Subcutaneous preadipocyte (primary cell): ENCODE measurements at places on chromosomes 1 and 21. TPM values are rescaled to one million over a fixed set of nuclear protein-coding genes. Genes with fewer than 3 reads are reported as not detected.

The HAO2 gene
- not detected in 2 replicates for total RNA-seq

The GABPB2 gene
- 12.1 and 17.0 TPM in 2 replicates for total RNA-seq

The DCLRE1B gene
- 5.9 and 9.0 TPM in 2 replicates for total RNA-seq

The AQP10 gene
- not detected in 2 replicates for total RNA-seq

The LCE1D gene
- total RNA-seq = not detected in 2 replicates

The HHIPL2 gene
- total RNA-seq = 0.20 and 0.37 TPM in 2 replicates

The KPRP gene
- not detected in 2 replicates for total RNA-seq

The DNASE2B gene
- total RNA-seq = not detected in 2 replicates

The PER3 gene
- total RNA-seq = 1.5 and 3.5 TPM in 2 replicates

The ANGPTL7 gene
- not detected in 2 replicates for total RNA-seq

The GBP6 gene
- total RNA-seq = not detected in 2 replicates

The CRP gene
- not detected in 2 replicates for total RNA-seq

The C1orf146 gene
- not detected in 2 replicates for total RNA-seq

The ITPKB gene
- total RNA-seq = 6.8 and 7.7 TPM in 2 replicates

The POMGNT1 gene
- 37.5 and 60.8 TPM in 2 replicates for total RNA-seq

The GPR25 gene
- total RNA-seq = not detected in 2 replicates

The PDE4B gene
- 0.73 and 0.98 TPM in 2 replicates for total RNA-seq
